Fibroblast of lung (primary cell): ENCODE measurements at places on chromosomes 5 and 9. TPM values are rescaled to one million over a fixed set of nuclear protein-coding genes. Genes with fewer than 3 reads are reported as not detected.

DNA sequence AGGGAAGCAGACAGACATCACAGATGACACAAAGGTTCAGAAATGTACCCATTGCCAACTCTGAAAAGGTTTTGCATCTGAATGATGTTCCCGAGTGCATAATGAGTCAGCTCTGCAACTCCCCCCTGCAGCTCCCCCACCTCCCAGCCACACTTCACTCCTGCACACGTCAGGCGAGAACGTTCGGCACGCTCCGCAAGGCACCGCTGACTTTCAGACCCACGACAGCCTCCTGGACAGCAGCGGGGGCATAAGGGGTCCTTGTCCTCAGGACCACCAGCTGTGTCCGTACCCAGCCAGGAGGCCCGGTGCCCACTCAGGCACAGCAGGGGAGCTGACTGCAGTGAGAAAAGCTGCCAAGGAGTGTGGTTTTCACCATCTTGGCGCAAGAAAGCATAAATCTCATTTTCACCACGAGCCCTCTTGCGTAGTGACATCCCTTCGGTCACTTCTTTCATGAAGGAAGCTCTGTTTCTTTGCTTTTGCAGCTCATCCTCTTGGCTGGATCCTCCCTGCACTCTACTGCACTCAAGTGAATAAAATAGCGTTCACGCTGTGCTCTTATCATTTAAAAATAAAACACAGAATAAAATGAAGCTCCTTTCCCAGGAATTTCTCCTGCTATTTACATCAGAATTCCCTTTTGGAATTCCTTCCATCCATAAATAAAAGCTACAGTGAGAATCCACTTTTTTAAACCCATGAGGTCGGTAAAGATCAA, 9.9 kb downstream of the GFPT2 start:
- H3K36me3 ChIP-seq = no peaks in the 10 kb centered on the region
- peaks cover 2% of the 10 kb centered on the region for H3K4me1 ChIP-seq
- H3K27ac ChIP-seq = no peak overlapping the region
- peak; percentile 88 for DNase-seq

- H3K27me3 ChIP-seq = no peaks in the 10 kb centered on the region
- peak; percentile 43 for DNase-seq
- H3K4me3 ChIP-seq = peak overlapping the region; percentile 66
- peaks cover 5% of the 10 kb centered on the region for H3K4me1 ChIP-seq
- no peak overlapping the region for H3K27ac ChIP-seq
- no peaks in the 10 kb centered on the region for H3K36me3 ChIP-seq
These were observed 1.2 kb upstream of the CEMIP2 start for GRCh38 chr9:71769175-71770161.

DNA sequence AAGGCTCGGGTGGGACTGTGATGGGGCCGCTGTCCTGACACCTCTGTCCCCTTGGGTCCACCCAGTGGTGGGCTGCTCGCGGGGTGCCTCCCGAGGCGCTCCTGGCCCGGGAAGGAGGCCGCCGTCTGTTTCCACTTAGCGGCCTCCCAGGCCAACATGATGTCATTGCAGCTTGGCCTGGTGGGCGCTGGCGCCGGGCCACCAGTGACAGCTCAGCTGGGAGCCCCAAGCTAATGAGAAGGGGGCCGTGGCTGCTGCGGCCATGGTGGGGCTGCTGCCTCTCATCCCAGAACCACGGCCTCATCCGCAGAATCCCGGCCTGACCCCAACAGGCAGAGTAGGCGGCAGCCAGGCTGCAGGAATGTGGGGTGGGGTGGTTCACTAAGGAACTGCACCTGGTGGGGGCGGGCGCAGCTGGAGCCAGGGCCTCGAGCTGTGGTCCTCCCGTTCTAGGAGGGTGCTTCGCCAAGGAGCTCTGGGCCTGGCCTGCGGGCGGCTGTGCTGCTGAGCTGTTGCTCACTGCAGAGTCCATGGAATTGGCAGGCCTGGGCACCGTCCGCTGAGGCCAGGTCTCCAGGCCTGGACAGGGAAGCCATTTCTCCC, 123.5 kb upstream of the COL5A1 start:
- H3K27ac ChIP-seq = no peak overlapping the region
- no peaks in the 10 kb centered on the region for H3K36me3 ChIP-seq
- H3K4me1 ChIP-seq = no peaks in the 10 kb centered on the region

DNA sequence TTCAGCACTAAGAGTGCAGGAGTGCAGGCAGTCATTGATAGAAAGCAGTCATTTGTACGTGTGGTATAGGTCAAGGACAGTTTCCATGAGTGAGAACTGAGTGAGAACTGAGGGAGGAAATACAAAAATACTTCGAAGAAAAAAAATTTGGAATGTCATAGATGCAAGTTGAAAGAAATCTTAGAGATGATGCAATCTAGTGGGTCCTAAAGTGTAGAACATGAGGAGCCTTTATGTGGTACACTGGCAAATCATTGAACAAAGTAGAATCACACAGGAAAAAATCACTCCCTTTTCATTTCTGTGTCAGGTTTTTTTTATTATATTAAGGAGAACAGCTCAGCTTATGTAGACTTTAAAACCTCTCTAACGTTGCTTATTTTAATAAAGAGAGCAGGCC, 26.4 kb upstream of the SLC1A1 start:
- no peak for DNase-seq
- H3K27me3 ChIP-seq = no peaks in the 10 kb centered on the region
- H3K36me3 ChIP-seq = no peaks in the 10 kb centered on the region
- no peaks in the 10 kb centered on the region for H3K4me1 ChIP-seq
- H3K4me3 ChIP-seq = no peak overlapping the region

DNA sequence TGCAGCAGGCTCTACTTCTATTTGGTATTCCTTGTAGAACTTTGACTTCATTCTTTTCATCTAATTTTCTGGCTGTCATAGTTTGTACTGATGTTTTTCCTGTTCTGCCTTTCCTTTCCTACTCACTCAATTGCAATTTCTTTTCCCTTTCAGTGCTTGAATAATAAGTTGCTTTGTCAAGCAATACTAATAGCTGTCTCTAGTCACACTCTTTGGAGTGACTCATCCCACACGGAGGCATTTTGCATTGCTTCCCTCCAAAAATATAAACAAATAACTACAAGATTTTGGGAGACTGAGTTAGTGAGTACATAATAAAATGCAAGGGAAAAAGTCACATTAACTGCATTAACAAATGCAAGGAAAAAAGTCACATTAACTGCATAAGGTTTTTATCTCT, 465.9 kb downstream of the CDH9 start:
- H3K27me3 ChIP-seq = no peaks in the 10 kb centered on the region
- H3K4me1 ChIP-seq = no peaks in the 10 kb centered on the region
- H3K36me3 ChIP-seq = no peaks in the 10 kb centered on the region
- DNase-seq = no peak

GRCh38 chr5:159698322-159698721, 218.0 kb upstream of the ADRA1B start:
- no peaks in the 10 kb centered on the region for H3K36me3 ChIP-seq
- no peaks in the 10 kb centered on the region for H3K4me1 ChIP-seq
- H3K27ac ChIP-seq = no peak overlapping the region
- no peak overlapping the region for H3K4me3 ChIP-seq
- DNase-seq = no peak

DNA sequence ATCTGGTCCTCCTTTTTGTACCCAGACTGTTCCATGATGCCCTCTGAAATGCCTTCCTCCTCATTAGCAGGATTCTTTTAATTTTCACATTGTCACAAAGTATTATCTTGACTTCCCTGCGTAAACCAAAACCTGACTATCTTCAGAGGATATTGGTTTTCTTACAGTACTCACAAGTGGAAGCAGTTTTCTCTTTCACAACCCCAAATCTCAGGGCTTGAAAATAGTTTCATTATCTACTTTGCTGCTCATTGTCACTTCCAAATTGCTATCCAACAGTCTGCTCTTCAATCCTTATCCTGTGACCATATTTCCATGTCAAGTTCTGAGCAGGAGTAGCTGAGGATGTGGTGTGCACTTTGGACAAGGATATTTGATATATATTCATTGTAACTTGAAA, 324.1 kb downstream of the FAM170A start:
- no peaks in the 10 kb centered on the region for H3K4me1 ChIP-seq
- H3K36me3 ChIP-seq = no peaks in the 10 kb centered on the region
- no peak overlapping the region for H3K4me3 ChIP-seq
- H3K27me3 ChIP-seq = no peaks in the 10 kb centered on the region

- no peak overlapping the region for H3K27ac ChIP-seq
- no peaks in the 10 kb centered on the region for H3K36me3 ChIP-seq
- no peaks in the 10 kb centered on the region for H3K27me3 ChIP-seq
- H3K4me1 ChIP-seq = no peaks in the 10 kb centered on the region
- no peak for DNase-seq
These were observed 44.7 kb downstream of the OR2V1 start for GRCh38 chr5:181086026-181086883.

DNA sequence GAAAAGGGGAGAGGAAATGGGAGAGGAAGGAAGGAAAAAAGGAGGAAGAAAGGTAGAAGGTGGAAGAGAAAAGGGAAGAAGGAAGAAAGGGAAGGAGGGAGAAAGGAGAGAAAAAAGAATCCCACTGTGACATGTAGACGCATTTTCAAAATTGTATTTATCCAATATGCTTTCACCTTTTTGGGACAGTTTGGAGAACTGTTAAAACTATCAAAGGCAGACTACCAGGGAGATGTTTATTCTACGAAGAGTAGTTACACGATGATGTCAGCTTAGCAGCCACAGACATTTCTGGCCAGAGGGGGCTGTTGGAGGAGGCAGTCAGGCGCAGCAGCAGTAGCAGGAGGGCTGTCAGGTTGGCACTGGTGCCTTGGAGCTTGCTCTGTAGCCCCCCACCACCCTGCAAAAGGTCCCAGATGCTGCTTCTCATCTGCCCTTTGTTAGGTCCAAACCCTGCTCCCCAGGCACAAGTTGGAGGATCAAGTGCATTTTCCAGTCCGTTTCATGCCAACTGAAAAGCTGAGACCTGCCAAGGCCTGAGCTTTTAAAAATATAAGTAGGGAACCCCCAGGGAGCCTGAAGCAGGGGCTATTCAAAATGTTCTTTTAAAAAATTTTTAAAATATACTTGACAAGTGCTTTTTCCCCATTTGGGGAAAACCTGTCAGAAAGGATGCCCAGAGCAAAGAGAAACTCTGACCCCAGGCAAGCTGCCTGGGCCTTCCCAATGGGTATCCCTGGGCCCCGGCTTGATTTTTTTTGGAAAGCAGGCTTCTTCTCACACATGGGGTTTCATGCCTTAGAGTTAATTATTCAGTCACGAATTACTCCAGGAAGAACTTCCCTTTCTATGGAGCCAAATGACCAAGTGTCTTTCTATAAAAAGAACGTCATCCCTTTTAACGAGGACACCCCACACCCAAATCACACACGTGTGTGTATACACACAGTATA, 203.3 kb downstream of the SLIT3 start:
- H3K27me3 ChIP-seq = no peaks in the 10 kb centered on the region
- DNase-seq = peak; percentile 69
- no peaks in the 10 kb centered on the region for H3K4me1 ChIP-seq
- no peak overlapping the region for H3K4me3 ChIP-seq
- no peaks in the 10 kb centered on the region for H3K36me3 ChIP-seq
- H3K27ac ChIP-seq = no peak overlapping the region

DNA sequence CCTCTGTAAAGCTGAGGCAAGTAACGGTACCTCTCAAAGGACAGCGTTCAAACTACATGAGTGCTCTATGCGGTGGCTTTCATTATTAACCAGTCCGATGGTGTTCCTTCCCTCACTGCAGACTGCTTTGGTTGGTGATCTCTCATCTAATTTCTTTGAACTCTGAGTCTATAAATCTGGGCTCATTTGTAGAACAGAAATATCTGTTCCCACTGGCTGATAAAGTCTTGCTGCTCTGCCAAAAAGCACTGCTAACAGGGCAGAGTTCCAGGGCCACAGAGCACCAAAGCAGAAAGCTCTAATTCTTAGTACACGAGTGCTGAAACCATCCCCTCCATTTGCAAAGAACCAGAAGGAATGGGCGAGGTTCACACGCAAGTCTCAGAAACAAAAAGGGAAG, 81.9 kb downstream of the MED27 start:
- DNase-seq = peak; percentile 69
- peaks cover 12% of the 10 kb centered on the region for H3K4me1 ChIP-seq
- no peak overlapping the region for H3K27ac ChIP-seq
- H3K27me3 ChIP-seq = no peaks in the 10 kb centered on the region

- H3K27ac ChIP-seq = no peak overlapping the region
- no peaks in the 10 kb centered on the region for H3K27me3 ChIP-seq
- DNase-seq = no peak
- no peak overlapping the region for H3K4me3 ChIP-seq
These were observed 122.1 kb upstream of the MAP3K1 start for GRCh38 chr5:56693220-56693579.

DNA sequence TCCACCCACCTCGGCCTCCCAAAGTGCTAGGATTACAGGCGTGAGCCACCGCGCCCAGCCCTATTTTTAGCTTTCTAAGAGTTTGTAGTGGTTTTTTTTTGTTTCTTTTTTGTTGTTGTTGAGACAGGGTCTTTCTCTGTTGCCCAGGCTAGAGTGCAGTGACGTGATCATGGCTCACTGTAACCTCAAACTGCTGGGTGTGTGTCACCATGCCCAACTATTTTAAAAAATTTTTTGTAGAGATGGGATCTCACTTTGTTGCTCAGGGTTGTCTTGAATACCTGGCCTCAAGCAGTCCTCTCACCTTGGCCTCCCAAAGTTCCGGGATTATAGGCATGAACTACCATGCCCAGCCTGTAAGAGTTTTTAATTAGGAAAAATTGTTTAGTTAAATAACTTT, 145.3 kb upstream of the SH3GL2 start:
- no peak for DNase-seq
- no peak overlapping the region for H3K4me3 ChIP-seq
- H3K36me3 ChIP-seq = no peaks in the 10 kb centered on the region
- H3K4me1 ChIP-seq = no peaks in the 10 kb centered on the region
- H3K27me3 ChIP-seq = no peaks in the 10 kb centered on the region

DNA sequence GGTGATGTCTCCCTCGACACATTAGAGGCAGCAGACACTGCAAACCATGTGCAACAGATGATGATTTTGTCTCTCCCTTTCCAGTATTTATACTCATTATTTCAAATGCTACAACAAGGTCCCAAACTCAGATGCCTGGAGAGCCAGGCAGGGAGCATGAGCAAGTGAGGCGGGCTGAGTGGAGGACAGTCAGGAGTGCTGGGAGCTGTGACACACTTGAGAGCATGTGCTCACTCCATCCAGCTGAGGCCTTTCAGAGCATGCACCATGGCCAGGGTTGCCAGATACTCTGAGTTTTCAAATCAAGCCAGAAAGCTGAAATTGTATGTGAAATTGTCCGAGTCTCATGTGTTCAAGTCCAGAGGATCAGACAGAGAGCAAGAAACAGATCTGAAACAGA, 55.8 kb upstream of the SLC2A8 start:
- H3K36me3 ChIP-seq = no peaks in the 10 kb centered on the region
- DNase-seq = no peak
- H3K4me1 ChIP-seq = peaks cover 12% of the 10 kb centered on the region
- no peak overlapping the region for H3K4me3 ChIP-seq
- H3K27ac ChIP-seq = no peak overlapping the region
- H3K27me3 ChIP-seq = no peaks in the 10 kb centered on the region

- no peak overlapping the region for H3K4me3 ChIP-seq
- H3K27me3 ChIP-seq = no peaks in the 10 kb centered on the region
- H3K36me3 ChIP-seq = no peaks in the 10 kb centered on the region
- H3K27ac ChIP-seq = peak overlapping the region; percentile 81
These were observed 356.9 kb downstream of the SEMA5A start for GRCh38 chr5:9188956-9189355.

GRCh38 chr5:136629125-136629792, 263.9 kb upstream of the TRPC7 start:
- H3K36me3 ChIP-seq = no peaks in the 10 kb centered on the region
- H3K4me3 ChIP-seq = no peak overlapping the region
- H3K27me3 ChIP-seq = no peaks in the 10 kb centered on the region
- no peak for DNase-seq

Gene SPARC
- total RNA-seq = 408 and 448 TPM in 2 replicates

Gene KIF24
- 0.51 and 1.2 TPM in 2 replicates for total RNA-seq

Gene SPATA31D4
- not detected in 2 replicates for total RNA-seq

Gene SLC2A8
- total RNA-seq = 7.2 and 11.4 TPM in 2 replicates

Gene SOX30
- total RNA-seq = under 0.01 TPM in 1 of 2 replicates, not detected in the other

Gene DRD1
- 2.0 and 2.6 TPM in 2 replicates for total RNA-seq

Gene FREM1
- total RNA-seq = under 0.01 TPM in 2 replicates
